ENCODE measurements at places on chromosomes 11 and 22.

- DNase-seq: no peak
Observed at GRCh38 chr22:42560381-42560780, 6.6 kb downstream of the SERHL2 start.

DNA sequence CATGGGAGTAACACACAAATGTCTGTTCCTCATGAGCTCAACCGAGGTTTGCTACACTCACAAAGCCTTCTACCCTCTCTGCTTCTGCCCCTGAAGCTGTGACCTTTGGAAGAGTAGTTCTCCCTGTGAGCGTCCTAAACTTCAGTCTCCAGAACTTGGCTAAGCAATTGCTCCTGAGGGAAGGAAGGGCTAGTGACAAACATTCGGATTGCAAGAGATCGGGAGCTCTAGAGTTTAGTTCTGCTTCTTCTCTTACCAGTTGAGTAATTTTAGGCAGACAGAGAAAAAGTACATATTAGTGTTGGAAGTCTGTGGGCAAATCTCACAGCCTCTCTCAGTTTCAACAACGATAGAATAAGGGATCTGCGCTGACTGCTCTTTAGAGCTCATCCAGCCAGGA lies 27.3 kb upstream of the ELF5 start:
- DNase-seq: no peak

GRCh38 chr11:6812390-6813005 lies 13.0 kb upstream of the OR6A2 start:
- DNase-seq: no peak

DNA sequence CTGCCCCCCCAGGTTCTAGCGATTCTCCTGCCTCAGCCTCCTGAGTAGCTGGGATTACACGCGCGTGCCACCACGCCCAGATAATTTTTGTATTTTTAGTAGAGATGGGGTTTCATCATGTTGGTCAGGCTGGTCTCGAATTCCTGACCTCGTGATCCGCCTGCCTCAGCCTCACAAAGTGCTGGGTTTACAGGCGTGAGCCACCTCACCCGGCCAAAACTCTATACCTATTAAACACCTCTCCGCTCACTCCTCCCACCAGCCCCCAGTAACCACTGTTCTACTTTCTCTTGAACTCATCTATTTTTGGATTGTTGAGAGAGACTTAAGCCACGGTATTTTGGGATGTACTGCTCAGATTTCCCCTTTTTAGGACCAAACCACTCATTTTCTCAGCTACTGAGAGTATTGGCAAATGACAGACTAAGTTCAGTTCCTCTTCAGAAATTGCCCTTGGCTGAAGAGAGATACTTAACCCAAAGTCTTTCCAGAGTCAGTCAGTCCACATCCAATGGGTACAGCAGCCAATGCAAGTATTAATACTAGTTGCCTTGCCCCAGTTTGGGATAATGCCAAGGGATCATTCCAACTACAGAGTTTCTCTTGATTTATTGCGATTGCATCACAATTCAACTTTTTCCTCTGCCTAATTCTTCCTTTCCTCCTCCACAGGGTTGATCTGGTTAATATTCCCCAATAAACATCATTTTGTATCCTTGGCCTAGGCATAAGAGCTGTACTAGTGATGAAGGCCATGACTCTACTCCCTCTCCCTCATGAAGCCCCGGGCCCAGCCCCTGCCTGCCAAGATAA lies 36.8 kb upstream of the CSTF3 start:
- no peak for DNase-seq

DNA sequence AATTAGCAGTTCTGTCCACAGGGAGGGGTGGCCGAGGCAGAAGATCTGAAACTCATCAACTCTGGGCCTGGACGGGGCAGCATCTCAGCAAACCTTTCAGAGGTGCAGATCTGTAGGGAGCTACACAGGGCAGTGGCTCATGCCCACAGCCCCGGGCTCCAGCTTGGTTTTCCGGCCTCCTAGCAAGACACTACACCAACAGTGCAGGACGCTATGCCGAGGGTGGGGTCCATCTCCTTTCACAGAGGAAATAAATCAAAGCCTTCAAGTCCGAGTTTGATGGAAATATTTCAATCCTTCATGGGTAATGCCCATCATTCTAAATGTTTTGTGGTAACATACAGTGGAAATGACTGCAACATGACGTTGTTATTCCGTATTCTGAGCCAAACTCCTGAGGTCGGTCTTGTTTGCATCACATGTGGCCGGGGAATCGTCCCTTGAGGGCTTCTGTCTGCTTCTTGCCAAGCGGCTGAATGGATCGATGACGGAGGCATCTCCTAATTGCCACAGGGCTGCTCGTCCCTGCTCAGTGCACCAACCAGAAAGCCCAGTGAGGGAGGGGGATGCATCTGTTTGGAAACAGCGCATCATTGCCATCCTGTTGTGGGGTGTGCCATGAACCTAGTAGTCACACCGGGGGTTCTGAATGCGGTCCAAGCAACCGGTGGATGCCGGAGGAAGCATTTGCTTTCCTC lies 30.0 kb downstream of the LINC01488 start:
- DNase-seq: no peak

DNA sequence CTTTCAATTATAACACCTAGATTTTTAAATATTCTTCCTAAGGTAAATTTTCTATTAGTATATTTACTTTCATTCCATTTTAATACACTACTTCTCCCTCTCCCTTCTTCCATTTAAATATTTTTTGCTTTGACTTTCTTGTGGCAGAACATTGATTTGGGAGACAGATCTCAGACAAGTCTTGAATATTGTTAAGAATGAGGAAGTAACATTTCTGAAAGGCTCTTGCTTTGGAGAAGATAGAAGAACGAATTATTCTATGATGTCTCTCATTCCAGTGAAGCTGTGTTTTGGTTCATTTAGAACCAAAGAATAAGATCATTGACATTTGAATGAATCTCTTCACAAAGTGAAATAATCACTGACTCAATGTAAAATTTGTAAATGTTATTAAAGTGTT lies 2.4 kb downstream of the IPO7 start:
- DNase-seq: no peak

GRCh38 chr22:37807410-37808293 lies at the start of gene GCAT:
Gene GCAT (plus strand): TSS chr22:37807934. CDS start chr22:37807968, 34 bp downstream.
- DNase-seq: peak; percentile 89

DNA sequence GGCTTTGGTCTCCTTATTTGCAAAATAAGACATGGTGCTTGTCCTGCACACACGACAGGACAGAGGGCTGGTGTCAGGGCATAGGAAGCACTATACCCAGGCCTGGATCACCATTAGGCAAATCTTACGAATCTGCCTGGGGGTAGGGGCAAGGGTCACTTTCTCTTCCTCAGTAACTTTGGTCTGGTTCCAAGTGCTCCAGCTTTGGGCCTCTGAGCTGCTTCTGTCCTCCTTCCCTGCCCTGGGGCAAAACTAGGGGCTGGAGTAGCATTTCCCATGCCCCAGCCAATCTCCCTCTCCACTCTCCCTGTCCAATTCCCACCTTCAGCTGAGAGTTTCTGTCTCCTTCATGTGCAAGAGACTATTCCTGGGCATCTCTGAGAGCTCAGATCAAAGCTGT lies 123.7 kb upstream of the NECTIN1 start:
- DNase-seq: no peak

DNA sequence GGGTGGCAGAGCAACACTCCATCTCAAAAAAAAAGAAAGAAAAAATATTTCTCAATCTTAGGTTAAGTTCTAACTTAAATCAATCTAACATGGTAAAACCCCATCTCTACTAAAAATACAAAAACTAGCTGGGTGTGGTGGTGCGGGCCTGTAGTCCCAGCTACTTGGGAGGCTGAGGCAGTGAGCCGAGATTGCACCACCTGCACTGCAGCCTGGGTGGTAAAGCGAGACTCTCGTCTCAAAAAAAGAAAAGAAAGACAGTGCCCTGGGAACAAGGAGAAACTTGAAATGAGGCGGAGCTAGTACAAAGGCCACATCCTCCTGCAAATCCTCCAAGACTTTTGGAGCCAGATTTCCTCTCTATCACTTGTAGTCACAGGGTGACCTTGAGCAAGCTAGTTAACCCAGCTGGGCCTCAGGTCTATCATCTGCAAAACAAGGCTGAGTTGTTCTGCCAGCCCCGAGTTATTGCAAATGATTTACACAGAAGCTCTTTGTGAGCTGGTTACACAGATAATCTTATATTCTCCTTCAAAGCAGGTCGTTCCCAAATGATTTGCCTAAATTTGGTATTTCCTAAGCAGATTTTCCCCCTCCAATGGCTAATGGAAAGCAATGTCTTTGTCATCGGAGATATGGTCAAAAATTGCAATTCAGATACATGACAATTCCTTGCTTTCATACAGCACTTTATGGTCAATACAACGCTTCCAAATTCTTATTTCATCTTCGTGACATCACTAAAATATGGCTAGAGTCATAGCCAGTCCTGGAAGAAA lies 1.9 kb downstream of the ANKRD54 start:
- no peak for DNase-seq

DNA sequence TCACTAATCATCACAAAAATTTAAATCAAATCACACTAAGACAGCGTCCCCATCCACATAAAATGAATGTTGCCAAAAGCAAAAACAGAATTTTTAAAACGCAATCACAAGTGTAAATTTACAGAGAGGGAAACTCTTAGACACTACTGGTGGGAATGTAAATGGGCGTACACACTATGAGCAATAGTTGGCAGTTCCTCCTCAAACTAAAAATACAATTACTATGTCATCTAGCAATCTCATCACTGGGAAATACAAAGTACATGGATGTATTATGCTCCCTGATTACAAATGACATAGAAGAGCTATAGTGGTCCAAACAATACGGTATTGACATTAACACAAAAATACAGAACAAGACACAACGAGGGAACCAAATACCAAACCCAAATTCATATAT lies 8.7 kb upstream of the RGL4 start:
- DNase-seq: no peak

DNA sequence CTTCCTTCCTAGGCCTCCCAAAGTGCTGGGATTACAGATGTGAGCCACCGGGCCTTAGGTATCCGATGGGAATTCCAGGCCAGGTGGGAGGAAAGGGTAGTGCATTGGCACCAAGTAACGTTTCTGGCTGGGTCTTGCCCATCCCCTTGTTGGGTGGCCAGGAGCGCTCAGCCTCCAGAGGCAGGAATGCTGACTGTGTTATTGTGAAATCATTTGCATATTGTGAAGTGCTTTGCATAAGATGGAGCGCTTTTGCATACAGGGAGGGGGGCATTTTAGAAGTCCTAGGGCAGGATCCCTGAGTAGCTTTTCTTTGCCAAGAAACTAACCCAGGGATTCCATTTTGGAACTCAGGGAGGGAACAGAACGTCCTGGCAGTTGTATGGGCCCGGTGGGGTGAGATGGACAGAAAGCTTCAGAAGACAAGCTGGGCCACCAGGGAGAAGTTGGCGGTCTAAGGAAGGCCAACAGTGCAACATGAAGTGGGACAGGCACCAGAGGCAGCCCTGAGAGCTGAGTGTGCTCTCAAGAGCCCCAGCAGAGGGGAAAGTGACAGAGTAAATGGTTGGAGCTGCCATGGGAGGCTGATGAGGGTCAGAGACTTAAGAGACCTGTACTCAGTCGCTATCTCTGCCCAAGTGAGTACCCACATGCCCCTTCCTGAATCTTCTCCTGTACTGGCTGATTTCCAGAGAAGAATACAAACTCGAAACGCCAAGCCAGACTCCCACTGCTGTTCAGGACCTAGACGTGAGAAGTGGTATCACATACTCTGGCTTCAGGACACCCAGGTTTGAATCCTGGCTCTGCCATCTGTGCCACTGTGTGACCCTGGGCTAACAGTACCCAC lies 1.3 kb upstream of the SLC39A13 start:
- no peak for DNase-seq

GRCh38 chr11:6576471-6577373 lies 26.7 kb downstream of the RRP8 start:
- no peak for DNase-seq

DNA sequence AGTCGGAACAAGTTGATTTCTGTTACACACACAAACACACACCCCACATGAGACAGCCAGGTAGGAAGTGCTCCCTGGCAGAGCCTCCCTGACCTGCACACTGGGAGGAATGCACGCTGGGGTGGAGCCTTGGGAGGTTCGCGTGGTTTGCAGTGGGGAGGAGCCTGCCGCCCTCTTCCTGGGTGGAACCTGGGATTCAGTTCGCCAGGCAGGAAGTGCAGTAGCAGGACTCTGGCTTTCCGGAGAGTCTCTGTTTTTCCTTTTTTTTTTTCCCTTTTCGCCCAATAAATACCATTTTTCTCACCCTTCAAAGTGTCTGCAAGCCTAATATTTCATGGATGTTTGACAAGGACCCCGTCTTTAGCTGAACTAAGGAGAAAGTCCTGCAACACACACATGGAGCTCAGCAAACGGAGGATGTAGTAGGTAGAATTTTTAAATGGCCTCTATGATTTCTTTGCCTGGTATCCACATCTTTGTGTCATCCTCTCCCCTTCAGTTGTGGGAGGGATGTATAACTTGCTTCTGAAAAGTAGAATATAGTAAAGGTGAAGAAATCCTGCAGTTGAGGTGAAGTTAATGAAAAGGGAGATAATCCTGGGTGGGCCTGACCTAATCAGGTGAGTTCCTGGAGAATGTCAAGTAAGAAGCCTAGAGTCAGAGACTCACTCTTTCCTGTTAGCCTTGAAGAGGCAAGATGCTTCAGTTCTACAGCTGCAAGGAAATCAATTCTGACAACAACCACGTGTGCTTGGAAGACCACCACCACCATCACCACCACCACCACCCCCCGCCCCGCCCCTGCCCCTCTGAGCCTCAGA lies 72.9 kb downstream of the PIWIL4 start:
- DNase-seq: no peak

DNA sequence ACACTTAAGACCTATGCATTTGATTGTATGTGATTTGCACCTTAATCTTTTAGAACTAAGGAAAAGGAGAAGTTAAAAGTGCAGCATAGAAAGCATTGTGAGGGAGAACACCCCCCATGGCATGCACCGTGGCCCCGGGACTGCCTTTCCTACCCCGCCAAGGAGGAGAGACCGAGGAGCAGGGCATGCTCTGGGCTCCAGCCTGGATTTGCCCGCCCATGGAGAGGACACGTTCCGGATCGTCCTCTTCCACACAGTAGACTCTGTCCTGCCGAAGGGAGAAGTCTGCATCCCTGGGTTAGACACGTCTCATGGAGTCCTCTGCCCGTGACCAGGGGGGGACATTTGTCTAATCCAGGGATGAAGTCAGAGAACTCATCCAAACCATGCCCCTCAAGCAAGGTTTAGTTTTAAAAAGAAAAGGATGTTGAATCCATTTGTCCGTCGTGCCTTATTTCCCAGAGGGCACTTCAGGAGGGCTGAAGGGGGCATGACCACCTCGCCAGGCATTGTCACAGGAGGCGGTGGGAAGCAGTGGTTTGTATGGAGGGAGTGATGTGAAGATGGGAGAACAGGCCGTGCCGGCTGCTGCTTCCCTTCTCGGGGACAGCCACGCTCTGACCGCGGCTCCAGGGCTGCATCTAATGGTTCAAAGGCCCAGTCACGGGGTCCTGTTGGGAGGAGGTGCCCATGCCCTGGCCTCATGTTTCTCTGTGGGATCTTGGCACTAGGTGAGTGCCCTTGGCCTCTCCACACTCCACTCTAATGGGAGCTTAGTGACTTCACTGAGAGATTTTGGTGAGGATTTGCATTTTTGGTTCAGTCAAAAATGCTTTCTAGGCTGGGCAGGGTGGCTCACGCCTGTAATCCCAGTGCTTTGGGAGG lies 66.2 kb upstream of the GAL start:
- DNase-seq: no peak

GRCh38 chr11:31823644-31824331 lies 12.7 kb upstream of the PAX6 start:
- DNase-seq: no peak

- peak; percentile 69 for DNase-seq
Observed at GRCh38 chr11:46367244-46367915, 14.1 kb upstream of the MDK start.

- DNase-seq: no peak
Observed at GRCh38 chr11:83467837-83468236, 181.7 kb upstream of the CCDC90B start.

- no peak for DNase-seq
Observed at GRCh38 chr11:94031625-94032024, 10.5 kb downstream of the HEPHL1 start.

GRCh38 chr11:40129266-40129665 lies 1330.2 kb downstream of the LRRC4C start:
- no peak for DNase-seq

Measured in stimulated activated CD8-positive, alpha-beta memory T cell treated with anti-CD3 and anti-CD28 coated beads, Interleukin-4, amount 100 ng/mL, for 24 hours (primary cell).